ENCODE measurements at places on chromosomes 16 and 17.

DNA sequence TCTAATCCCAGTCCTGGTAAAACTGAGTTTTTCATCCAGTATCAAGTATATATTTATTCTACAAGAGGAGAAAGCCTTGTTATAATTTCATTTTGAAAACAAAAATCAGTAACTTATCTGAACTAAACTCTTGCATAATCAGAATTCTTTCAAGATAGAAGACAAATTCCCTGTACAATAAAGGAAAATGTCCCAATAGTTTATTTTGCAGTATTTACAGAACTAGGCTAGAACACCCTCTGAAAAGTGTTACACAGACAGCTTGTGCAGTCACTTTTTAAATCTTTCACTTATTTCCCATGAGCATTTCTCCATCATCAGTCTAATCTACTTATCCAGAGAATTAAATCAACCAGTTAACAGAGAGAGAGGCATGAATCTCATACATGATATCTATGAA, 48.5 kb downstream of the SPOP start:
- DNase-seq, result no peak

DNA sequence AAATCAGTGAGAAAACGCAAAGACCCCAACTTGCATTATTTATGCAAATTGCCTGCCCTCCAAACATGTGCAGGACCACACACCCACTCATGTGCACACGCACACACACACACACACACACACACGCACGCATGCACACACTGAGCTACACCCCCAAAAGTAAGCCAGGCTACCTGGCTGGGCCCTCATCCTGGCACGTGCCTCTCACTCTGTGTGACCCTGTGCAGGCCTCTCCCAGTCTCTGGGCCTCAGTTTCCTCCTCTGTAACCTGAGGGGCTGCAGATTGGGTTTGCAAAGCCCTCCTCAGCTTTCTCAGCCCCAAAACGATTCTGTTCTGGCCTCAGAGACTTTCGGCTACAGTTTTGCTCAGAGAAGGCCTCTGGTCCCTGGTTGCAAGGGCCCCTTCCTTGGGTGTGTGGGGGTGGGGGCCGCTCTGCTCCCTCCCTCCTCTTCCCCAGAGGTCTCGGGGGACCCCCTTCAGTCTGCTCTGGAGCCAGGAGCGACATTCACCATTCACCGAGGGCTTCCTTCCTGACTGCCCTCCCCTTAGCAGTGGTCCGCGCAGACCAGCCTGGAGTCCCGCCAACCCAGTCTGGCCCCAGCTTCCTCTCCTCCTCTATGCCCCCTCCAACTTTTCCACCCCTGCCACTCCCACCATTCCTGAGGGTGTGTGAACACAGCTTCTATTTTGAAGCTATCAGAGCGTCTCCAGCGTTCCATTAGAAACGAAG, 5.4 kb upstream of the PIK3R6 start:
- DNase-seq, result no peak

GRCh38 chr17:17203173-17203730, 2.9 kb downstream of the PLD6 start:
- no peak for DNase-seq

GRCh38 chr17:45895969-45896785, 1.8 kb downstream of the MAPT start:
- DNase-seq, result no peak

GRCh38 chr17:22310717-22311686, 618.7 kb downstream of the KCNJ18 start:
- DNase-seq, result no peak

DNA sequence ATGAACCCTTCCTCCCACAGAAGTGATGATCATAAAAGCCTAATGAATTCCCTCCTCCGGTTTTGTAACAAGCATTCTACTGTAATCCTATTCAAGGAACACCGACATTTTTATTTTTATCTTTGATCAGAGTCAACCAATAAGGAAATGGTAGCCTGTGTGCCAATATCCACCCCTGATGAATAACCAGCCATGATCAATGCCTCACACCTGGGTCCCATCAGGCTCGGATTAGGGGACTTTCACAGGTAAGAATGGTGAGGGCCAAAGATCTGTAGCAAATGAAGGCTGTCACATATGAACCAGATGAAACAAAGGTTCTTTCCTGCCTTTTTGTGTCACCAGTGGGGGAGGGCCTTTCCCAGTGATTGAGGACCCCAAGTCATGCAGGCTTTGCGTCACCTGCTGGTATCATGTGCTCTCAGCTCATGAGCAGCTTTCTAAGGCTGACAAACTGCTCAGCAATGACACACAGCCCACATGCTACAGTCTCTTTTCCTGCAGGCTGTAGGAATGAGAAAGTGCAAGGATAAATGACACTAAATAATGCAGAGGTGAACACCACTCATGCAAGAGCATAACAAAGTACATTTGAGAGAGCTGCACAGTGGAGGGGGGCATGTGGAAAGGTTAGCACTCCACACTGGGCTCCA, 34.9 kb downstream of the TOM1L2 start:
- DNase-seq, result no peak

DNA sequence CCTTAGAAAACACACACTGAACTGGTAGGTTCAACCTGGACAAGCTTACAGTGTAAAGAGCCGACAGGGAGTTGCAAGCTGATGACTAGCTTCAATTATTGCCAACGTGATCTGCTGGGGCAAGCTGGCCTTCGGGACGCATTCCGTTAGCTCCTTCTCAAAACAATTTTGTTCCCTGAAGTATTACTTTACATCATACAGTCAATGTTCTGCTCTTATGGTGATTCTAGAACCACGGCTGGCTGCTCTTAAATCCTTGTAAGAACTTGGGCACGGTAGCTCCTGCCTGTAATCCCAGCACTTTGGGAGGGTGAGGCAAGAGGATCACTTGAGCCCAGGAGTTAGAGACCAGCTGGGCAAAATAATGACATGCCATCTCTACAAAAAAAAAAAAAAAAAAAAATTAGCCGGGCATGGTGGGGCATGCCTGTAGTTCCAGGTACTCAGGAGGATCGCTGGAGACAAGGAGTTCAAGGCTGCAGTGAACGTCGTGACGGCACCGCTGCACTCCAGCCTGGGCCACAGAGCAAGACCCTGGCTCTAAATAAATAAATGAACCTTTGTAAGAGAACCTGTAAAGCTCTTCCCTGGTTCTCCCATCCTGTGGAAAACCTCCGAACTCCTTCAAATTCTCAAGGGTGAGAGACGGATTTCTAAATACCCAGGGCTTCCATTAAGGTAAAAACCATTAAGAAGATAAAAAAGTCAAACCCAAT, 2.0 kb downstream of the CDIP1 start:
- DNase-seq, result no peak

- DNase-seq, result no peak
Measured at GRCh38 chr17:41367426-41368075, 2.1 kb downstream of the KRT33B start.

DNA sequence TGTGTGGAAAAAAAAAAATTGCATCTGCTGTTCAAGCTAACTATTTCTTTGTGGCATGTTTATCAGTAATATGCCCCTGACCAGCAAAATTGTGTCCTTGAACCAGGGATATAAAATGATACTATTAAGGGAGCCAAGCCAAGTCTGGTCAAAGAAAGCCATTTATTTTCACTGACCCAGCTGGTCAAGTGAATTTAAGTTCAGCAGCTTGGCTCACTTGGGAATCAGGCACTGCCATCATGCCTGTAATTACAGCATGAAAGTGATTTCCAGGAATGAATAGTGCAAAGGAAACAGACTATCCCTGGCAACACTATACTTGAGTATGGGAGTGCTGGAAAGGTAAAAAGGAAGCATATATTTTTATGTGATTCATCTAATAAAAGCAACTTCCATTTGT, 934.6 kb upstream of the CDH8 start:
- DNase-seq, result no peak

DNA sequence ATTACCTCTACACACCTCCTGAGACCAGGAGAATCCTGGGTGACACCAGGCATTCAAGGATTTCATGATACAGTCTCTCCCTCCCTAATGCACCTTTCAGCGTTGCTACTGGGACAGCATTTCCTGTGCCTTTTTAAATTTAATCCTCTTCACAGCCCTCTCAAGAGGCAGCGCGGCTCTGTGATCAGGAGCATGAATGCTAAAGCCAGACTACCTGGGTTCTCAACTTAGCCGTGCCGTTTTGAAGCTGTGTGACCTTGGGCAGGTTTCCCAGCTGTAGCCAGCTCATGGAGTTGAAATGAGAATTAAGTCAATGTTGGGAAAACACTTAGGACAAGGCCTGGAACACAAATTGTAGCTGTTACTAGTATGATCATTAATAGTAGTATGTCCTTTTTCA, 191.8 kb downstream of the XYLT1 start:
- no peak for DNase-seq

DNA sequence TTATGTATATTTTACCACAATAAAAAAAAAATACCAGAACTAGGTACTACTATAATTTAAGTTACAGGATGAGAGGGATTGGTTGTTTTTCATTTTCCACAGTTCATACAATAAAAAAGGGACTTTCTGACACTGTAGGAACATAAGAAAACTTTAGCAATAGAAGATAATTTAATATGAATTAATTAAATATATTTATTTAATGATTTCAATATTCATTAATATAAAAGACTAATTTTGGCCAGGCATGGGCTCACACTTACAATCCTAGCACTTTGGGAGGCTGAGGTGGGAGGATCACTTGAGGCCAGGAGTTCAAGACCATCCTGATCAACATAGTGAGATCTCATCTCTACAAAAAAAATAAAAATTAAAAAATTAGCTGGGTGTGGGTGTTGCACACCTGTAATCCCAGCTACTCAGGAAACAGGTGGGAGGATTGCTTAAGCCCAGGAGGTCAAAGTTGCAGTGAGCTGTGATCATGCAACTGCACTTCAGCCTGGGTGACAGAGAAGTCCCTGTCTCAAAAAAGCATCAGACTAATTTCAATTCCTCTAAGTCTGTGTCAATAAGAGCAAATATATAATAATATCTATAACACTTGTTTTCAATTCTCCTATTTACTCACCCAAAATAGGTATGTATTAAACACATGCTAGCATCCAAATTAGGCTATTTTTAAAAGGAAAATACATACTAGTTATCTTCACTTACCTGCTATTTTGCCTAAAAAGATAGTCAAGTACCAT, 79.6 kb downstream of the BRIP1 start:
- no peak for DNase-seq

- peak; percentile 17 for DNase-seq
Measured at GRCh38 chr16:27431773-27432532, 30.0 kb downstream of the IL21R start.

DNA sequence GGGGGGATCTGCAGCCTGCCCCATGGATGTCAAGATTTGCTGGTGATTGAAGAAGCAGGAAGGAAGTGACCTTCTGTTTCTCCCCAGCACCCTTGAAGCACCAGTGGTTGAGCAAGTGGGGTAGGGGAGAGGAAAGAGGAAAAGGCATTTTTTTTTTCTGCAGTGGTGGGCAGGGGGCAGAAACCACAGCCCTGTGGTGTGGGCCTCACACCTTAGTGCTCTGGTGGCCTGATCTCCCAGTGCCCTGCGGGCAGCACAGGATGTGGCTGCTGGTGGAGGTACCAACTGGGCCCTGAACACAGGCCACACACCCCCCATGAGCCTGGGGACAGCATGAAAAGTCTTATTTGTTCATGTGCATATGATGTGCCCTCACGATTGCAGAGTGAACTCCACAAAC, 7.1 kb downstream of the ITGAD start:
- no peak for DNase-seq

DNA sequence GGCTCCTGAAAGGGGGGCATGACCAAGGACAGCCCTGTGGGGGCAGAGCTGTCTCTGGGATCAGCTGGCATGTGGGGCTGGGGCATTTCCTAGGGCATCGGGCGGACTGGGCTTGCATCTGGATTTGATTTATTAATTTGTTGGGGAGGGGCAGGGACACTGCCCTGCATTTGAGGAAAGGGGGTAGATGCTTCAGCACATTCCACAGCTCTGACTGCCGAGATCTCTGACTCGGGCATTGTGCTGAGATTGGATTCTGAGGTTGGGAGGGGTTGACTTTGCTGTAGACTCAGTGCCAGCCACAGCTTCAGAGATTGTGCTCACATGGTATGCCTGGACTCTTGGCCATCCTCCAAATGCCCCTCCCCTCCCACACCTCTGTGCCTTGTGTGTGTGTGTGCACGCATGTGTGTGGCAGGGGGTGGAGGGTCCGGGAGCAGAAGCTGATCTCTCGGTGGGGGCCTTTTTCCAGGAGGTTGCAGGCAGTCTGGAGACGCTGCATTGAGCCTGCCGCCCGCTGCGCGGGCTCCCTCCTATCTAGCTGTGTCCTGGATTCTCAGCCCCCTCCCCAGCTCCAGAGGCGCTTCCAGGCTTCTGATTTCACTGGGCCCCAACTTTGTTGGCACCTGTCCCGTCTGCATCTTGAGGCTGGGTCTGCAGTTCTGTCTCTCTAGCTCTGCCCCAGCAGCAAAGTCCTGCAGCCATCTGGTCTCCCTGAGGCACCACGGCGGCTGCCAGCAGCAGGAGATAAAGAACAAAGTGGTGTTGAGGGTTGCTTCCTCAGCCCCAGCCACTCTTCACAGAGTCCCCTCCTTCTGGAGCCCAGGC, 14.9 kb downstream of the IGFBP4 start:
- peak; percentile 82 for DNase-seq

DNA sequence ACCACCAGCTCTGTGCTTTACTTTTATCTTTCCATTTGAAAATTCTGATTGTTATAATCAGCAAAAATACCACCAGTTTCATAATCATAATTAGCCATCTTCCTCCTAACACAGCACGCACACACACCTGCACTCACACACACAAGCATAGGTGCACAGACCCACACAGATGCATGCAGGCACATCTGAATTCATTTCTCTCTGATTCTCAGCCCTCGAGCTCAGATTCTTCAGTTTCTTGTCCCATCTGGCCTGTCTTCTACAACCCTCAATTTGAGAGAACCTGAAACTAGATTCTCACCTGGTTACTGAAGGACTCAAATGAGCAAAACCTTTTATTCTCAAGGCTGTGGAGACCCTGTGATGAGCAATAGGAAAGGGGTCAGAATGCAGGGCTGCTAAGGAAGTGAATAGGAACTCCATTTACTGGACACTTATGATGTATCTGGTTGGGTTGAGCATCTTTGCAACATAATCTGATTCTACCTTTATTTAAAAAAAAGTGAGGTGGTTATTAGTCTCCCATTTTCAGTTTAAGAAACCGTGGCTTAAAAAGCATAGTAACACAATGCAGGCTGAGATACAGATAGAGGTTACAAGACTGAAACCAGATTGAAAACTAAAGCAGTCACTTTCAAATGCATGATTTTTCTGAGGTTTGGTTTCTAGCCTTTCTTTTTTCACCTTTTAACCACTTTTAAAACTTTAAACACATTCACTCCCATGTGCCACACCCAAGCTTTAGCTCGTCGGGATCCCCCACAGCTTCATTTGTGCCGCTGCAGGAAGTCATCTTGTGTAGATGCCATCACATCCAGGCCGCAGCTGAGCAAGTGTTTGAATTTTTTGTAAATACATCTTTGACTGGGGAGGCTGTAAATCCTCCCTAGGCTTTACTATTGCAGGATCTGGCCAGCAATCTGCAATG, 9.4 kb downstream of the KRT33A start:
- no peak for DNase-seq
